ENCODE measurements at places on chromosomes 16 and 17.

DNA sequence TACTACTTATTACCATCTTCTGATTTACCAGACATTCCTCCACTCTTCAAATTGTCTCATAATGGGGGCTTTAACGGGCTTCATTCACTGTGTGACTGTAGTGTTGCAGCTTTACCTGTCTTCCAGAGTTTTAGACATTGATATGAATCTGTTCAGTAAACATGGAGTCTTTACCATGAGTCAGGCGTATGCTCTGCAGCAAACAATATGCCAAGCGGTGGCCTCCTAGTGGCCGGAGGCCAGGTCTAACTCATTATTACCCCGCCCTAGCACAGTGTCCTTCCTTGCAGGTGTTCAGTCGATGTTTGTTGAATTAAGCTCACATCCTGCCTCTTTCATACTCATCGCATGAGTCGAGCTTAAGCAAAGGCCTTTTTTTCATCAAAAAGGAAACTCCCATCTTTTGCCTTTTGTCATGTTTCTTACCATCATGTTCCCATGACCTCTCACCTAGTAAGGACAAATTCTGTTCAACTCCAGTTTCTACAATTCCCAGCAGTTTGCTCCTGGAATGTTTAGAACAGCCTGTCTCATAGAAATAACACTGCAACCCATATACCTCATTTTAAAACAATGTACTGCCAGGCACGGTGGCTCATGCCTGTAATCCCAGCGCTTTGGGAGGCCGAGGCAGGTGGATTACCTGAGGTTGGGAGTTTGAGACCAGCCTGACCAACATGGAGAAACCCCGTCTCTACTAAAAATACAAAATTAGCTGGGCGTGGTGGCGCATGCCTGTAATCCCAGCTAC is 39.4 kb downstream of the TUBD1 start:
- DNase-seq = peak; percentile 29

GRCh38 chr16:71520550-71520949 is 5.7 kb upstream of the CHST4 start:
- no peak for DNase-seq

- DNase-seq = no peak
These were observed 39.5 kb upstream of the CDH13 start for GRCh38 chr16:82587289-82587688.

- DNase-seq = no peak
These were observed 17.6 kb upstream of the SP2 start for GRCh38 chr17:47878203-47879027.

DNA sequence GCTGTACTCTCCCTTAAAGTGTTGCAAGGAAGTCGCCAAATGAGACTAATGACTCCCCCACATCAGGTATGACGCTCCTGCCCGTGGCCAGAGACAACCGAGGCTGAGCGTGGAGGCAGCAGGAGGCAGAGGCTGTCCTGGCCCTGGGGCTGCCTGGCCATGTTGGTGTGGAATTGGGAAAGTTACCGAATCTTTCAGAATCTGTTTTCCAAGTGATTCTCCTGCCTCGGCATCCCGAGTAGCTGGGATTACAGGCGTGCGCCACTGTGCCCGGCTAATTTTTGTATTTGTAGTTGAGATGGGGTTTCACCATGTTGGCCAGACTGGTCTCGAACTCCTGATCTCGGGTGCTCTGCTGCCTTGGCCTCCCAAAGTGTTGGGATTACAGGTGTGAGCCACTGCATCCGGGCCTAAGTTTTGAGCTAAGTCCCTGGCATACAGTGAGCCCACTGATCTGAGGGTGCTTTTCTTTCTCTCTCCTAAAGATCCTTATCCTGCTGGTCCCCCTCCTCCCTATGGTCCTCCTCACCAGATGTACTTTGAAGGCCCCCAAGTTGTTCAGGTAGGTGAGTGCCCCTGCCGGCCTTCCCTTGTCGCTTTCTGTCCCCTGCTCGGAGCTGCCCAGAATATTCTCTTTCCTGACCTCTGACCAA is 700 bp downstream of the LITAFD start:
- no peak for DNase-seq

DNA sequence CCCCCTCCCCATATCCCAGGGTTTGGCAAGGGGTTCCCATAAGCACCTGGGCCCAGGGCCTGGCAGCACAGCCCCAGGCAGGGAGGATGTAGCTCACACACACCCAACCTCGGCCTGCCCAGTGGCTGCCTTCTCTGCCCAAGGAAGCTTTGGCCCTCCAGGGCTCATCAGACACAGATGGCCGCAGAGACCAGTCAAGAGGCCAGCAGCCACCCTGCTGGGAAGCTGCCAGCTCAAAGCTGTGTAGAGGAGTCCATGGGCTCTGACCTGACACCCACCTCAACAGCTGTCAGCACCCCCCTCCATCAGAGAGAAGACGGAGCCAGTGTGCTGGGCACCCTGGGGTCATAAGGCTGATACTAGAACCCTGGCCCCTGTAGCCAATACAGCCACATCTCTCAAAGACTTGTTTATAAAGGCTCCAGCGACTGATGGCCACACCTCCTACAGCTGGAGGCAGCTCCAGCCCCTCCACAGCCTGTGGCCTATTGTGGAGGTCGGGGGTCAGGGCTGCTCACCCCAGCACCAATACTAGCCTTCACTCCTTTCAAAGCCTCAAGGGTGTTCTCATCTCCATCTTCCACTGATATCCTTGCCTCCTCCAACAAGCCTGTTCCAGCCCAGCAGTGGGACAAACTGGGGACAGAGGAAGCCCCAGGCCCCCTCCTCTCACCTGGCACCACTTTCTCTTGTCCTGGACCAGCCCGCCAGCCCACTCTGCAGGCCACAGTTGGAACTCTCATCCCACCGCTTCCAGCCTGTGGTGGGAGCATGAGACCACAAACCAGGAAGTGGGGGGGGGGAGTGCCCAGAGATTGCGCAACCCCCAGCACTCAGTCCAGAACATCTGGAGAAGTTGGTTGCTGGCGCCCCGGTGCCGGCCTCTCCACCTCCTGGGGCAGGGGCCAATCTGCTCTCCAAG is 2.2 kb upstream of the MPG start:
- peak; percentile 94 for DNase-seq

- peak; percentile 26 for DNase-seq
These were observed 6.0 kb upstream of the TPPP3 start for GRCh38 chr16:67399218-67399733.

DNA sequence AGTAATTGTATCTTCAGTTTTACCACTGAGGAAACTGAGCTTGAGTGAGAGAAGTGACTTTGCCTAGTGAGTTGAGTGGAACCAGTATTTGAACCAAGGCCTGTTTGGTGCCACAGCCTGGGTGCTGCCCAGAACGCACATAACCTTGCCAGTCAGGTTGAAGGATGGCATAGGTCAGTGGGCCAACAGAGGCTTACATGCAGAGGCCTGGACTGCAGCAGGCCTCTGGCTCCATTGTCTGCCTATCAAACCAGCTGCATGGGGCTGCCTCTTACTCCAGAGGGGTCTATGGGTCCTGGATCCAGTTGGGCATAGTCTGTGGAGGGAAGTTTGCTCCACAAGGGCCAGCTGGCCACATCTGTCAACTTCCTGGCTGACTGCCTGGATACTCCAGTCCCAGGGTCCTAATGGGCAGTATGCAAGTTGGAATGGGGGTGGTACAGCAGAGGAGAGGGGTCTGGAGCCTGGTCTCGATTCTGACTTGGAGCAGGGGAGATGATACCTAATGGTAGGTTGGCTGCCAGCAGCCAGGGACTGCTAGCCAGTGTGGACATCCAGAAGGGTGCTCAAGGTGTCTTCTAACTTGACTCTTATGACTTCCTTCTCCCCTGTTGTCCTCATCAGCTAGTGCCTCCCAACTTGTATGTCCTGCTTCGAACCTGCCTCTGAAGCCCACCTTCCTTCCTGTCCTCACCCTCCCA is 11.1 kb upstream of the RNF112 start:
- no peak for DNase-seq

DNA sequence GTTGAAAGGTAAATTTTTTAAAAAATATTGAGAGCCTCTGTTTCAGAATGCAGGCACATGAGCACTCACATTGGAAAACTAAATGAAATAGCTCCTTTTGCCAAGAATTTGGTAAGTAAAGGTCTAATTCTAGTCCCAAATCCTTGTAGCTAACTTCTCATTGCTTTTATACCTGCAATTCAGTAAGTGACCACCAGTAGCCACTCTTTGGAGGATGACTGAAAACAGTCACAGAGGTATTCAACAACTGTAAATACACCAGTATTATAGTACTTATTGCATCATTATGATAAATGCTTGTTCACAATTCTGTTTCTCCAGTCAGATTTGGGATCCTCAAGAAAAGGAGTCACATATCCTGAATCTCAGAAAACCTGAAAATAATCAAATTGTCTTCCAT is 562.4 kb upstream of the CDH11 start:
- DNase-seq = peak; percentile 26
